ENCODE measurements at places on chromosomes 2 and 18.

DNA sequence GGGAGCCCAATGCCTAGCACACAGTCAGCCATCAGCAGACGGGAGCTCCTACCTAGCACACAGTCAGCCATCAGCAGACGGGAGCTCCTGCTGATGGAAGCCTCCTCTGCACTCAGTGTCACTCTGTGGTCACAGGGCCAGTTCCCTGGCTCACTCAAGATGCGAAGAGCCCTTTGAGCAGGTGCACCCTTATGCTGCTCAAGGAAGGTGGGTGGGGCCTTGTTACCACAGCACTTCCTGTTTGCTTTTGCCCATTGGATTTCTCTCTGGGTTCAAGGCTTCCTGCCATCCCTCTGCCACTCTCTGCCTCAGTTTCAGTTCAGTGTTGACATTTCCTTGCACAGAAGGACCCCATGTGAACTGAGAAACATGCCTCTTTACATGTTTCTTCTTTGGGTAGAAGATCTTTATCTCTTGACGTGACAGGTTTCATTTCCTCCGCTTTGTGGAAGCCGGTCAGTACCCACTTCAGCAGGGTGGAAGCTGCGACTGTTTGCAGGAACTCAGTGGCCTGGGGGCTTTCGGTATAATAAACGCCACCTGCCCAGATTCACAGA is 11.6 kb downstream of the TRIB2 start:
- peak; percentile 63 for DNase-seq

- no peak for DNase-seq
These were observed 37.1 kb upstream of the C2orf66 start for GRCh38 chr2:196846295-196846694.

GRCh38 chr2:159131267-159131913 is 155.1 kb downstream of the WDSUB1 start:
- no peak for DNase-seq

GRCh38 chr2:180364719-180365118 is 357.6 kb upstream of the CWC22 start:
- DNase-seq, result no peak

Data from activated T-cell treated with anti-CD3 and anti-CD28 coated beads, Interleukin-2, amount 50 U/mL, for 48 hours (primary cell).